ENCODE measurements at places on chromosomes 13 and 19.
A peak's percentile ranks its signal among the peaks of the same experiment; 100 is the strongest.

GRCh38 chr13:27252467-27252866 is 1.1 kb downstream of the RPL21 start:
- peak overlapping the region; percentile 97 for H3K4me3 ChIP-seq
- H3K27ac ChIP-seq, result peak overlapping the region; percentile 98
- H3K36me3 ChIP-seq, result peaks cover 1% of the 10 kb centered on the region

GRCh38 chr19:48844472-48844871 is 8.2 kb upstream of the HSD17B14 start:
- DNase-seq, result no peak
- no peaks in the 10 kb centered on the region for H3K36me3 ChIP-seq
- no peak overlapping the region for H3K27ac ChIP-seq

DNA sequence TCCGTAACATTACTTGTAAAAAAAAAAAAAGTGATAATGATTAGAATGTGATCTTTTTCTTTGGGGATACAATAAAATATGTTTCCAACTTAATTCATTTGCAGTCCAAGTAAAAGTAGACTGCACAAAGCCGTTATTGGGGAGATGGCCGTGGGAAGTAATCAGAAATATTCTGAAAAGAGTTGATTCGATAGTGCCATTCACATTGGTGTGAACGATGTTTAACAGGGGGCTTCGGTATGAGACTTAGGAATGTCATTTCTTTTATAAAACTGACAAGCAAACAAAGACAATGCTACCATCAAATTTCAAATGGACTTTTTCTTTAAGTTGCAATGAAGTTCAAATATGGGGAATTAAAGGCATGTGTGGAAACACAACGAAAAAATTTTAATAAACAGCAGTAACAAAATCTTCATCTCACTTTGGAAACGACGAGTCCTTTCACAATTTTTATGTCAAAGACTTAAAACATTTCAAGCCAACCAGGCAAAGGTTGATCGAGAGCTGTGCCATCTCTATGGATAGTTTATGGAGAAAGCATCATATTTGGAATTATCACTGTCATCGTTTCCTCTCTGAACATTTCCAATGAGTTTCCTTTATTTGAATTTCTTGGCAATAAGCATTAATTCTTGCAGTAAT is 1.7 kb upstream of the ZIC5 start:
- peaks cover 37% of the 10 kb centered on the region for H3K27me3 ChIP-seq
- H3K36me3 ChIP-seq, result no peaks in the 10 kb centered on the region
- H3K27ac ChIP-seq, result no peak overlapping the region
- H3K4me1 ChIP-seq, result peaks cover 37% of the 10 kb centered on the region

DNA sequence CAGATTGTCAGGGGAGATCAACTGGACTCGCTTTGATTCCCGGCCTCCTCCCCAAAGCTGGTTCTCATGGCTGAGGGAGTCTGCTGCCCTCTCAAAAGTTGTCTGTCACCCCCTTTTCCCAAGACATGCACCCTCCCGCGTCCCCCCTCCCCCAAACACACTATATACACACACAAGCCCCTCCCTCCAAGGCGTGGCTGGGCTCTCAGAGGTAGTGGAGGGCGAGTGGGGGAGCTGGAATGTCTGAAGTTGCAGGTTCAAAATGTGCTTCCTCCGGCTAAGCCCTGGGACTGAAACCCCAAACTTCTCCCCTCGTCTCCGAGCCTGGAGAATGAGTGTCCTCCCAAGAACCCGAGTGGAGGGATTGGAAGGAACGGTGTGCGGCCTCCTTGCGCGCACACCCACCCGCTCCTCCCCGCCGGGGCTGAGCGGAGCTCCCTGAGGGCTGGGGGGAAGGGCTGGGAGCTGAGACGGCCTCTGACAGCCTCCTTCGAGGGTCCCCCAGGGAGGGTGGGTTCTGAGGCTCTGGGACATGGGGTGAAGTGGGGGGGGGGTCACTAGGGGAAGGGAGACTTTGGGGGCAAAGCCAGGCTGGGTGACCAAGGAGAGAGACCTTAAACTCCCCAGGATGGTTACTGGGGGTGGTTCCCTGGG is 9.9 kb upstream of the MEIS3 start:
- peaks cover 23% of the 10 kb centered on the region for H3K4me1 ChIP-seq
- DNase-seq, result no peak
- H3K4me3 ChIP-seq, result no peak overlapping the region
- peaks cover 4% of the 10 kb centered on the region for H3K27me3 ChIP-seq

DNA sequence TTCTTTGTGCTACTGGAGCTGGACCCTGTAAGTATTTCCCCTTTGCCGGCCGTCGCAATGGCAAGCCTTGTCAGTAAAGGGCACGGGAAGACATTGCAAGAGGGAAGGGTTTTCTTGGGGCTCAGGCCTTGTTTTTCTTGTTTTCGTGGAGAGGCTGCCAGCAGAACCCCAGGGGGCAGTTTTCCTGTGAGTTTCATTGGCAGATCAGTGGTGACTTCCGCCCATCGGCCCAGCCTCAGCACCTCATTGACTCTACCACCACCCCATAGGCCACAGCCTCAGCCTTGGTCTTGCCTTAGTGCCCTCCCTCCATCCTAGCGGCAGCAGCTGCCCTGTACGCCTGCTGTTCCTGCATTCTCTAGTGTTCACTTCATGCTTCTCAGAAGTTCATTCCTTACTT is 61.5 kb downstream of the GJA3 start:
- H3K27me3 ChIP-seq, result peaks cover 37% of the 10 kb centered on the region
- H3K36me3 ChIP-seq, result no peaks in the 10 kb centered on the region
- no peak for DNase-seq
- no peak overlapping the region for H3K4me3 ChIP-seq
- H3K27ac ChIP-seq, result no peak overlapping the region

DNA sequence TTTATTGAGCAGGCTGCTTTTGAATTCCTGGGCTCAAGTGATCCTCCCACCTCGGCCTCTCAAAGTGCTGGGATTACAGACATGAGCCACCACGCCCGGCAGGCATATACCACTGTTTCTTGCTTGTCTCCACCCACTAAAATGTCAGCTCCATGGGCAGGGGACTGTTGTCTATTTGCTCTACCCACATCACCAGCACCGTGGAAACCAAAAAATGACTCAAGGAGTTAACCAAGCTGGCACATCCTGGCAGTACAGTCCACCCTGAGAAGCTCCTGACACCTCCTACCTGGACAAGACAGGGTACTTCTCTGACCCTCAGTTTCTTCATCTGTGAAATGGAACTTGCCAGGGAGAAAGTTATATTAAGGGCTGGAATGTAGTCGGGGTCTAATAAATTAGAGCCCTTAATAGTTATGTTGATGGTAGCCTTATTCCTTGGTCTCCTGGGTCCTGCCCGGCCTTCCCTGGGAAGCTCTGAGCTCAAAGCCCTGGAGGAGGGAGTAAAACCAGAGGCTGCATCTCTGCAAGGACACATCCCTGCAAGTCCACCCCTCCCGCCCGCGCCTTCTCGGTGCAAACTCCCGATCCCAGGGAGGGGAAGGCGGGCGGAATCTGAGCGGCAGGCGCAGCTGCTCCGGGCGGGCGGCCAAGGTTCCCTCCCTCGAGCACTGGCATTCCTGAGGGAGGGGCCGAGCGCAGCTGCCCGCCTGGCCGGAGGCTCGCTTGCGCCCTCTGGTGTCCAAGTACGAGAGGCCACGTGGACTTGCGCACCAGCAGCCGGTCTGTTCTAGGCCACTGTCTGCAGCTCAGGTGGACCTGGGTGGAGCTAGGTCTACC is 14.1 kb downstream of the RDH8 start:
- no peak overlapping the region for H3K4me3 ChIP-seq
- peaks cover 6% of the 10 kb centered on the region for H3K4me1 ChIP-seq
- peak; percentile 42 for DNase-seq

DNA sequence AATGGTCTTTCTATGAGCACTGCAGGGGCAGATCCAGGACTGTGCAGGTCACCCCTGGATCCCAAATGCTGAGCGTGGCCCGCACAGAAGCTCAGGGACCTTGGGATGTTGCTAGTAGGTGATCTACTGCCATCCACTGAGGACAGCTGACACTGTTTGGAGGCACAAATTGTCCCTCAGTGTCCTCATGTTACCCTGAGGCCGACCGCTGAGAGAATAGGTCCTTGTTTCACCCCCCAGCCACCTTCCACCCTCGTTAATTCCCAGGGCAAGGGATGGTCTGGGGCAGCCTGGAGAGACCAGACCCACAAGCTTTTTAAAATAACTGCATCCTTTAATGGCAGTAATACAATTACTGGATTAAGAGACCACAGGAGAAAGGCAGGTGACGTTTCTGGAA is 15.4 kb upstream of the TMEM160 start:
- no peaks in the 10 kb centered on the region for H3K4me1 ChIP-seq
- no peaks in the 10 kb centered on the region for H3K27me3 ChIP-seq
- no peak overlapping the region for H3K4me3 ChIP-seq
- H3K27ac ChIP-seq, result no peak overlapping the region
- H3K36me3 ChIP-seq, result peaks cover 40% of the 10 kb centered on the region

GRCh38 chr19:29953352-29954247 is 11.6 kb downstream of the URI1 start:
- no peaks in the 10 kb centered on the region for H3K4me1 ChIP-seq
- H3K4me3 ChIP-seq, result no peak overlapping the region
- DNase-seq, result no peak

DNA sequence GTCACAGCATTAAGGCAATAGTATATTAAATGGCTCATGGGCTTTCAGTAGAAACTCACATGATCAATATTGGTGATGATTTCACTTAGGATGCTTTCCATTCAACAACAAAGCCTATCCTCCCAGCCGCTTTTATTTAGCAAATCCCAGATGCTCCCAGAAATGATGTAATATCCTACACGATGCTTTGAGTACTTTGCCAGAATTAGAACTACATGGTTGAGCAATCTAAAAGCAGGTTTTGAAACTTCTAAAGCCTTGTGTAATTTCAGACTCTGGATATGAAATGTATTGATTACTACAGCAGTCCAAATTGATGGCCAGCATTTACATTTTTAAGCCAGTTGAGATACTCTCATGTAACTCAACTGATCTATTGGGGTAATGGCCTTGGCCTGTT is 13.6 kb downstream of the DLEU7 start:
- H3K36me3 ChIP-seq, result no peaks in the 10 kb centered on the region
- DNase-seq, result no peak
- no peaks in the 10 kb centered on the region for H3K4me1 ChIP-seq
- H3K4me3 ChIP-seq, result no peak overlapping the region

- no peak overlapping the region for H3K27ac ChIP-seq
- H3K4me1 ChIP-seq, result no peaks in the 10 kb centered on the region
- H3K4me3 ChIP-seq, result no peak overlapping the region
- H3K36me3 ChIP-seq, result no peaks in the 10 kb centered on the region
- no peaks in the 10 kb centered on the region for H3K27me3 ChIP-seq
Observed at GRCh38 chr13:74162782-74163181, 28.6 kb upstream of the KLF12 start.

DNA sequence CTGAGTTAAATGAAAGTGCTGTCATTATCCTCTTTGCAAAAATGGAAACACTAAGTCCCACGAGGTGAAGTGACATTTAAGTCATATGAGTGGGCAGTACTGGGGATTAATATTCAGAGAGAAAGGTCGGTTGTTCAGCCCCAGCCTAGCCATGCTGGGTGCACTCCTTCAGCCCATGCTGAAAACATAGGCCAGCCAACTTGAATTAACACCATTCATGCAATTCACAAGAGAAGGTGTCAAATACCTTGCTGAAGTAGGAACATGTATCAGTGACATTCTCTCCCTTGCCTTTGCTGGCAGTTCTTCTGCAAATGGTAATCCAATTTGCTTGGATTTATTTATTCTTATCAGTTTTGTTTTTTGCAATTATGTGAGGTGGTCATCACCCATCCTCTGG is 256.3 kb downstream of the DNAJC15 start:
- no peak overlapping the region for H3K4me3 ChIP-seq
- no peaks in the 10 kb centered on the region for H3K27me3 ChIP-seq

- no peaks in the 10 kb centered on the region for H3K27me3 ChIP-seq
- H3K4me1 ChIP-seq, result peaks cover 40% of the 10 kb centered on the region
- H3K36me3 ChIP-seq, result no peaks in the 10 kb centered on the region
- H3K4me3 ChIP-seq, result no peak overlapping the region
- DNase-seq, result no peak
Observed at GRCh38 chr13:46296921-46297320, 85.2 kb downstream of the LRRC63 start.

- no peak for DNase-seq
- H3K4me3 ChIP-seq, result no peak overlapping the region
- H3K27me3 ChIP-seq, result no peaks in the 10 kb centered on the region
- H3K36me3 ChIP-seq, result peaks cover 32% of the 10 kb centered on the region
- no peak overlapping the region for H3K27ac ChIP-seq
- peaks cover 31% of the 10 kb centered on the region for H3K4me1 ChIP-seq
Observed at GRCh38 chr19:17268754-17269153, 1.5 kb downstream of the BABAM1 start.
